Purkinje cell (primary cell): ENCODE measurements at places on chromosomes 11 and 22. TPM values are rescaled to one million over a fixed set of nuclear protein-coding genes. Genes with fewer than 3 reads are reported as not detected.

Gene TEX54
- polyA plus RNA-seq: not detected in 2 replicates

Gene C11orf86
- not detected in 2 replicates for polyA plus RNA-seq

Gene SSTR3
- polyA plus RNA-seq: 0.13 TPM in 1 of 2 replicates, not detected in the other

Gene ZNF70
- 0.15 TPM in 1 of 2 replicates, not detected in the other for polyA plus RNA-seq
